ENCODE measurements at places on chromosomes 7 and 10.
A peak's percentile ranks its signal among the peaks of the same experiment; 100 is the strongest.

- no peak for DNase-seq
Observed at GRCh38 chr7:101939136-101939695, 121.8 kb downstream of the CUX1 start.

DNA sequence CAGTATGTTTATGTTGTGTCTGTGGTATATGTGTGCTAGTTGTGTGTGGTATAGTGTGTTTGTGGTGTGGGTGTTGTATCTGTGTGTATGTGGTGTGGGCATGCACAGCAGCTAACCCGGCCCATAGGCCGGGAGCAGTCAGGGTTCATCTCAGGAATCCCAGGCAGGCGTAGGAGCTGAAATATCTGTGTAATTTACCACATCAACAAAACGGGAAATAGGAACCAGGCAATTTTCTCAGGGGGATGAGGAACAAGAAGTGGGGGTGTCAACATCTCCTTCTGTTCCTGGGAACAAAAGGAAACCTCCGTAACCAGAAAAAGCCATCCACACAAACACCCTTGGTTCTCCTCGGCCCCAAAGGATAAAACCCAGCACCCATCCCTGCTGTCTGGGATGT is 24.5 kb upstream of the ZNF488 start:
- DNase-seq: no peak

- DNase-seq: no peak
Observed at GRCh38 chr10:19819419-19820033, 3.3 kb downstream of the PLXDC2 start.

DNA sequence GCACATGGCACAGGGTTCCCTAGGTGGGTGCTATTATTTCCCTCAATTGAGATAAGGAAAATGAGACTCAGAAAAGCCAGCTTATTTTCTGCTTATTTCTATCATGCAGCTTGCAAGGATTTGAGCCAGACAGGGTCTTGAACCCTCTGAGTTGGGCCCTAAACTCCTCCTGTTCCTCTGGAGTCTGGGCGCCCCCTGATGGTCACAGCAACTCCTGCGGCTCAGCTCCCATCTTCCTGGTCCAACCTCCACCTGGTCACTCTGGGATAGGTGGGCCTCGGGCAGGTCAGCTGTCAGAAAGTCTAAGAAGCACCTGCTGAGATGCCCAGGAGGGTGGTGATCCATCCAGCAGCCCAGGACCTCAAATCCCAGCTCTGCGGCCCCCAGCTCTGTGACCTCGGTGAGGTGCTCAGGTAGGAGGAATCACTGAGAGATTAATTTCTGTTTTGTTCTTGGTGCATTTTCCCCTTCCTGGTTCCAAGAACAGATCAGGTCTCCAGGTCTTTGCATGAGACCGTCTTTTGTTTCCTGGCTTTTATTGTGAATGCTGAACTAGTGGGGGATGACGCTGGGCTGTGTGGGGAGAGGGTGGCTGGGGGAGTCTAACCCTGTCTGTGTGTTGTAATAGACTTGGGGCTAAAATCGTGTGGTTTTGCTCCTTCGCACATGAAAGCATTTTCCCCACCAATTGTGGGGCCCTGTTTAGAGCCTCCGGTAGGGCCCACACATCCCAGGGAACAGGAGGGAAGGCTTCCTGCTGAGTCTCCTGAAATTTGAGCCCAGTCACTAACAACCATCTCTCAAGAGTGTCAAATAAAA is 32.8 kb downstream of the TMEM130 start:
- peak; percentile 9 for DNase-seq

GRCh38 chr10:31005895-31006294 is 25.8 kb downstream of the ZNF438 start:
- DNase-seq: no peak

DNA sequence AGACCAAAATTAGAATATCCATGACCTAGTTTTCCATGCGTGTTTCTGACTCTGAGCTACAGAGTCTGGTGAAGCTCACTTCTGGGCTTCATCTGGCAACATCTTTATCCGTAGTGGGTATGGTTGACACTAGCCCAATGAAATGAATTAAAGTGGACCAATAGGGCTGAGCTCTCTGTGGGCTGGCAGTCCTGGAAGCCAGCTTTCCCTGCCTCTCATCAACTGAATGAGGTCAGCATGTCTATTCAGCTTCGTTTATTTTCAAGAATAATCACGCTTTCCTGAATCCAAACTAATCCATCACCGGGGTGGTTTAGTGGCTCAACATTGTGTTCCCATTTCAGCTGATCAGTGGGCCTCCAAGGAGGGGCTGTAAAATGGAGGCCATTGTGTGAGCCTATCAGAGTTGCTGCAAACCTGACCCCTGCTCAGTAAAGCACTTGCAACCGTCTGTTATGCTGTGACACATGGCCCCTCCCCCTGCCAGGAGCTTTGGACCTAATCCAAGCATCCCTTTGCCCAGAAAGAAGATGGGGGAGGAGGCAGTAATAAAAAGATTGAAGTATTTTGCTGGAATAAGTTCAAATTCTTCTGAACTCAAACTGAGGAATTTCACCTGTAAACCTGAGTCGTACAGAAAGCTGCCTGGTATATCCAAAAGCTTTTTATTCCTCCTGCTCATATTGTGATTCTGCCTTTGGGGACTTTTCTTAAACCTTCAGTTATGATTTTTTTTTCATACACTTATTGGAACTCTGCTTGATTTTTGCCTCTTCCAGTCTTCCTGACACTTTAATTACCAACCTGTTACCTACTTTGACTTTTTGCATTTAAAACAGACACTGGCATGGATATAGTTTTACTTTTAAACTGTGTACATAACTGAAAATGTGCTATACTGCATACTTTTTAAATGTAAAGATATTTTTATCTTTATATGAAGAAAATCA is 35.5 kb downstream of the CAV1 start:
- DNase-seq: no peak

DNA sequence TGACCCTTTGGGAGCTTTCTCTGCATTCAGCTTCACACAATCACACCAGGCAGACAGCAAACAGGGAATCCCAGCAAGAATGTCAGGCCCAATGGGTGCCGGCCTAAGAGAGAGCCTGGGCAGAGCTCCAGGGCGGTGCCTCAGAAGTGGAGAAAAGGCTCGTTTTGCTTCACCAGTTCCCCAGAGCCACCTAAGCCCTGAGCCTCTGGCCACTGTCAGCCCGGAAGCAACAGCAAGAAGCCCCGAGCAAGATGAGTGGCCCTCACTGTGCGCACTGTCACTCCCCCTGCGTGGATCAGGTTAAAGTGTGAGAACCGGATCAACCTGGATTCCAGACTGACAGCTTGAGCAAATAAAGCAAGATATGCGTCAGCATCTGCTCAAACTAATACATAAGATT is 14.7 kb downstream of the CNPY1 start:
- peak; percentile 29 for DNase-seq

DNA sequence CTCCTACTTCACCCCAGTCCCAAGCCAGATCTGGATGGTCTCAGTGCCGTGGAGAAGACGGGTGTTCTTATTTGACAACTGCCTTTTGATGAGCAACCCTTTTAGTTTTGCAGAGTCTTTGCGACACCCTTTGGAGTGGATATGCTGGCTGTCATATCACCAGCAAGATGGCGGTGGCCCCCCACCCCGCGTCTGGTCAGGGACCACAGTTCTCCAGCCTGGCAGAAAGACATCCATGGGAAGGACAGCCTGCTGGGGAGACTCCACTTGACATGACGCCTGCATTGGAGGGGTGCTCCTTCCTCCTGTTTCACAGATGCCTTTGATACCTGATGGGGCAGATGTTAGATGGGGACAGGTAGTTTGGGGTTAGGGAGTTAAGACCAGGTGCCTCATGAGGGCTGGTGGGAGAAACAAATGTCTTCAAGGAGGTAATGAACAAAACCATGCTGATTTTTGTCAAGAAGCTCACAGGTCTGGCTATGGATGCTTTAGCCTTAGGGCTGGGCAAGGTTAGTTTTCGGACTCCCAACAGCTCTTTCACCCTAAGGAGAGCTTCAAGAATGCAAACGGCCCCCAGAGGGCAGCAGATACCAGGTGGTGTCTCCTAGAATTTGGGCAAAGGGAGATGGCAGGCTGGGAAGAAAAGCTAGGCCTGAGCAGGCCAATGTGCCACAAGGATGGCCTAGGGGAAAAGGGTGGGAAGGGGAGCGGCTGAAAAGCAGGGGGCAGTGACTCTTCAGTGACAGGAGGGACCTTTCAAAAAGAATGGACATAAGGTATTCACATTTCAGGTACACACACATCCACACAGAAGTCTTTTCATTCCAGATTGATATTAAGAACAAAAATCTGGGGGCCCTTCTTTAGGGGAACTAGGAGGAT is 95.2 kb downstream of the CLEC2L start:
- no peak for DNase-seq
